ENCODE measurements at places on chromosomes 3 and 15.

- no peak for DNase-seq
Observed at GRCh38 chr15:101445562-101446517, 43.7 kb downstream of the PCSK6 start.

GRCh38 chr15:100809151-100809550 is 70.5 kb upstream of the ALDH1A3 start:
- DNase-seq = no peak

DNA sequence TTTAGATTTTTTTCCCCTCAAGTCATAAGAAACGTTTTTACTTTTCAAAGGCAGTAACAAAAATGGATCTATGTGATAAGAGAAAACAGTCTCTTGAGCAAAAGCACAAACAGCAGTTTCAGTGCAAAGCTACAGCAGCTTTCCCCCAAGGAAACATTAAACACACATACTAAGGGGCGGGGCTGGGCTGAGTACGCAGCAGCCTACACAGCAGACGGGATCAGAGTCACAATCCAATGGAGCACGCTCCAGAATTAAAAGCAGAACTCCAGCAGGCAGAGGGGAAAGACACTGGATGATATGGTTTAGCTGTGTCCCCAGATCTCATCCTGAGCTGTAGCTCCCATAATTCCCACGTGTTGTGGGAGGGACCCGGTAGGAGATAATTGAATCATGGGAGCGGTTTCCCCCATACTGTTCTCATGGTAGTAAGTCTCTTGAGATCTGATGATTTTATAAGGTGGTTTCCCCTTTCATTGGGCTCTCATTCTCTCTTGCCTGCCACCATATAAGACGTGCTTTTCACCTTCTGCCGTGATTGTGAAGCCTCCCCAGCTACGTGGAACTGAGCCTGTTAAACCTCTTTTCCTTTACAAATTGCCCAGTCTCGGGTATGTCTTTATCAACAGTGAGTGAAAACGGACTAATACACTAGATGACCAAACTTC is 116.2 kb upstream of the SLCO3A1 start:
- DNase-seq = no peak

GRCh38 chr3:50487181-50487580 is 16.3 kb downstream of the CACNA2D2 start:
- DNase-seq = no peak

DNA sequence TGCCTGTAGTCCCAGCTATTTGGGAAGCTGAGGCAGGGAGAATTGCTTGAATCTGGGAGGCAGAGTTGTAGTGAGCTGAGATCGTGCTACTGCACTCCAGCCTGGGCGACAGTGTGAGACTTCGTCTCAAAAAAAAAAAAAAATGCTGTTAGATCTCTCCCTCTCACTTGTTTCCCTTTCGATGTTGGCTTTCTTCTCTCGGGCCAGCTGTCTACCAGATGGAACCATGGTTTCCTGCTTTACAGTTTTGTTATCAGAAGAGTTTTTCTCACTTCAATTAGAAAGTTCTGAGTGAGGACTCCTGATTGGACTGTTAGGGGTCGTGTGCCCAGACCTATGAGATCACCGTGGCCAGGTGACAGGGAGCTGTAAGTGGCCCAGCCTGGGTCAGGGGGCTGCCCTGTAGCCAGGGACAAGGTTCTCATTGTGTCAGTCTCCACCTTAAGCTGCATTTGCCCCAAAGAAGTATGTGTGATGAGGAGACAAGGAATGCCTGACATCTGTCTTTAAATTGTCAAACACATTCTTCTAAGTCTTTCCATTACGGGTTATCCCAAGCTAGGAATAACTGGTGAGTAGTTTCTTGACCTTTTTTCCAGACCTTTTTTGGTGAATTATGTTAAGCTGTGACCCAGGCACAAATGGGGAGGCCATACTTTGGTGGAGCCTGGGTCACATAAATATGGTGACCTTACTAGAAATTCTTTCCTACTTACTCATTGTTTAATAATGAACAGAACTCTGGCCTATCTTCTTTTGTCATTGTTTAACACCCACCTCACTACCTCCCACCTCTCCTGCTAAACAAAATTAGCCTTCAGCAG is 25.2 kb downstream of the SNAPC5 start:
- DNase-seq = no peak

DNA sequence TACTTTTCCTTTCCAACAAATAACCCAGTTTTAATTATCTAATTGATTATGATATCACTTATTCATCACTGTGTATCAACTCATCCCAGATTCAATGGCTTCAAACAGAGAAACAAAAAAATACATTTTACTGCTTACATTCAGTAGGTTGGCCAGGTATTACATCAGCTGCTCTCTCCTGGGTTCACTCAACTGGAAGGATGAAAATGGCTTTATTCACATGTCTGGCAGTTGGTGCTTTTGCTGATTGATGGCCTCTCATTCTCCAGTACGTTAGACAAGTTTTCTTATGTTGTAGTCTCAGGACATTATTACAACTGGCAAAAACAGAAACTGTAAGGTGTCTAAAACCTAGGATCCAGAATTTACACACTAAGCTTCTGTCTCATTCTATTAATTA is 811.0 kb upstream of the ALCAM start:
- no peak for DNase-seq

- DNase-seq = no peak
Observed at GRCh38 chr15:65085207-65085753, 8.7 kb downstream of the KBTBD13 start.

GRCh38 chr15:68204776-68205557 is at the start of gene CALML4:
Gene CALML4, minus strand, starts transcription at chr15:68205332. Its CDS starts 85 bp downstream, at chr15:68205247.
- no peak for DNase-seq

- no peak for DNase-seq
Observed at GRCh38 chr3:58633157-58633865, 33.3 kb downstream of the FAM3D start.
